ENCODE measurements at places on chromosomes 1 and 21. TPM values are rescaled to one million over a fixed set of nuclear protein-coding genes. Genes with fewer than 3 reads are reported as not detected.

Gene C4BPA
- not detected for polyA plus RNA-seq

Gene FCAMR
- not detected for polyA plus RNA-seq

Gene MTOR
- 28.7 TPM for polyA plus RNA-seq

Gene OR10J1
- not detected for polyA plus RNA-seq

GRCh38 chr1:155179112-155180031 is 5.7 kb downstream of the TRIM46 start:
- DNase-seq, result no peak

GRCh38 chr1:49104575-49104974 is 327.9 kb upstream of the BEND5 start:
- DNase-seq, result no peak

DNA sequence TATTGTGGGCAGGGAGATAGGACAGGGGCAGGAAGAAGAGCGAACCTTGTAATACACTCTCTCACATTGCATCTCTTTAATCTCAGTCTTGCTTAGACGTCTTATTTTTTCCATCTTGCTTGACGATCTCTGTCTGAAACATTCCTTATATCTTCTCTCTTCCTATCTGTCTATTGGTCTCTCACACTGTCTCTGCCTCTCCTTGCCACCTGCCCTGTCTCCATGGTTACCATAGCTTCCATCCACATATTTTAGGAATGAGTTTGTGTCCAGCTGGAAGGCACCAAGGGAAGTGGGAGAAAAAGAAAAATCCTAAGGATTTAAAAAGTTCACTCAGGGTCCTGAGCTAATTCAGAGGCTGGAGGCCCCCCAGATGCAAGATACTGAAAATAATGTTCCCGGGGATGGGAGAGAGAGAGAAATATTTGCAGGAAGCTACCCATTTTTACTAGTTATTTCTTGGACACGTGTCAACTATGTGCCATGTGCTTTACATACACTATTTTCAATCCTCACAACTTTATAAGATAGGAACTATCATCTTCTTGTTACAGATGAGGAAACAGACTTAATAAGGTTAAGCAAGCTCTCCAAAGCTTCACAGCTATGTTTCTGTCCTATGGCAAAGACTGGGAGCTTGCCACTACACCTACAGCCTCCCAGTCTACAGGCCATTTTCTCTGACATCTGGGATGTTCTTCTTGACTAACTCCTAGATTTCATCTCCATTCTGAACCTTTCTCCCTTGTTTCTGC is 933 bp downstream of the ANKRD34A start:
- no peak for DNase-seq

Data from BJ (cell line).